ENCODE measurements at places on chromosomes 1 and 21.

DNA sequence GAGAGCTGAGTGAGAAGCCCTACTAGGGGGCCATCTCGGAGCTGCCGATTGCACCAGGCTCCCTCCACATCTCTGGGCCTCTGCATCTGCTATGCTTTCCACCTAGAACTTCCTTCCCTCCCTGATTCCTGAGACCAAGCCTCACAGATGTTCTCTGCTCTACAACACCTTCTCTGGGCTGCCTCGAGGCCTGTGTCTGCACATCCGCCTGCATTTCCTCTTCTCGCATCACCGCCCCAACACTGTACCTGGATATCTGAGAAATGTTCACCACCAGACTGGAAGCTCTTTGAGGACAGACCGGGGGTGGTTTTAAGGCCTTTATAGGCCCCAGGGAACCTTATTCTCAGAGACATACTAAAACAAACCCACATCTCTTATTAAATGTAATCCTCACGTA, 20.7 kb downstream of the CTNNBIP1 start:
- no peak for DNase-seq

DNA sequence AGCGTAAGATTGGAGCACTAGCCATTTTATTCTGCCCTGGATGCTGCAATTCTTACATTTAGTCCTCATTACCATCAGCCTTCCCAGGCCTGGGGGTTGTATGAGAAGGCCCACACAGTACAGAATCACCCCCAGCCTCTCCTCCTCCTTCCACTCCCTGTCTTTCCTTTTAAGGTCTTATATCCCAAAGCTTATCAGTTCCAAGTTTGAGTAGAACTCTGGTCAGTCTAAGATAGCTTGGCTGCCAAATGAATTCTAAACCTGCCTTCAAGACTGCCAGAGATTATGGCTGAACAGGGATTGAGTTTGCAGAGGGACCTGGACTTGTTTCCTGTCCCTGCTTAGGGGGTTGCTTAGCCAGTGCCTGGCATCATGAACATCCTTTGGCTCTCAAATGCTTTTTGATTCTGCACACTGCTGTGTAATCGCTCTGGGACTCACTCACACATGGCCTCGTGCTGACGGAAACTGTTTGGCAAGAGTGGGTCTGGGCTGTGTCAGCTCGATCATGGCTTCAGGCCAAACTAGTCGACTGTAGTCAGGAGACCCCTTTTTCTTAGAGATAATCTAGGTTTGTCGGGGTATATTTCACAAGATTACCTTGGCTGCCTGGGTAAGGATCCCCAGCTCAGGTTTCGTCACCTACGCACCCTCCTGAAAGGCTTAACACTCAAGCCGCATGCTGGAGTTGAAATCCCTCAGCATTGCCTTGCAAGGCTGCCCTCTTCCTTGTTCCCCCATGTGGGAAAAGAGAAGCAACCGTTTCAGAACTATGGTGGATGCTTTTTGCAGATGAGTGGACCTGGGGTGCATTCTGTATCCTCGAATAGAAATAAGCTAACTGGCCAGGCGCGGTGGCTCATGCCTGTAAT, 252.6 kb downstream of the NFIA start:
- DNase-seq, result no peak

DNA sequence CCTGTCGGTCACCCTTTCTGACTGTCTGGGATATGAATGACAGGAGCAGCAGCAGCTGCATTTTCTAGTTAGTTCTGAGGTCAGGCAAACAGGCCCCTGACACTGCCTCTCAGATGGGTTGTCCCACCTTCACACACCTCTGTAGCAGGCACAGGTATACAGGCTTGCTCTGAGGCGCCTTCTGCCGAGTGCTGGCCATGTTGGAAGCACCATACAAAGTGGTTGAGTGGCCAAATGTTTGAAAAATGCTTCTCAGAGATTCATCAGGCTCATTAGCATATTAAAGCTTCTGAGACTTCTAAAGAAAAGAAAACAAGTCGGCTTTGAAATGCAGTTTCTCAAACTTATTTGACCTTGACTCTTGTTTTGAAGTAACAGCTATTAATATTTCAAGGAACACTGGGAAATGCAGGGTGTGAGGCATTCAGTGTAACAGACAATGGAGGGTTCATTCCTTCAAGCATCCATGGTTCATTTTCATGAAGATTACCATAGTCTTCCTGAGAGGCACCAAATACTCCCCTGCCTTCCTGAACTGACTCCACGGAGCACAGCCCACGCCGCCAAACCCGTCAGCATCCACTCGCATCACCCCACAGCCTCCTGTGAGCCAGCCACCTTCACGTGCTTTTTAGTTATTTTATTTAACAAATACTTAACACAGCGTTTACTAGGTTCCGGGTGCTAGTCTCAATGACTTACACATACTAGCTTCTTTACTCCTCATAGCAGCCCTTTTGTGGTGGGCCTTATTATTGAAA, 81.8 kb downstream of the KCNN3 start:
- DNase-seq, result no peak

GRCh38 chr21:34797921-34798535, 129.2 kb downstream of the CLIC6 start:
- DNase-seq, result peak; percentile 39

DNA sequence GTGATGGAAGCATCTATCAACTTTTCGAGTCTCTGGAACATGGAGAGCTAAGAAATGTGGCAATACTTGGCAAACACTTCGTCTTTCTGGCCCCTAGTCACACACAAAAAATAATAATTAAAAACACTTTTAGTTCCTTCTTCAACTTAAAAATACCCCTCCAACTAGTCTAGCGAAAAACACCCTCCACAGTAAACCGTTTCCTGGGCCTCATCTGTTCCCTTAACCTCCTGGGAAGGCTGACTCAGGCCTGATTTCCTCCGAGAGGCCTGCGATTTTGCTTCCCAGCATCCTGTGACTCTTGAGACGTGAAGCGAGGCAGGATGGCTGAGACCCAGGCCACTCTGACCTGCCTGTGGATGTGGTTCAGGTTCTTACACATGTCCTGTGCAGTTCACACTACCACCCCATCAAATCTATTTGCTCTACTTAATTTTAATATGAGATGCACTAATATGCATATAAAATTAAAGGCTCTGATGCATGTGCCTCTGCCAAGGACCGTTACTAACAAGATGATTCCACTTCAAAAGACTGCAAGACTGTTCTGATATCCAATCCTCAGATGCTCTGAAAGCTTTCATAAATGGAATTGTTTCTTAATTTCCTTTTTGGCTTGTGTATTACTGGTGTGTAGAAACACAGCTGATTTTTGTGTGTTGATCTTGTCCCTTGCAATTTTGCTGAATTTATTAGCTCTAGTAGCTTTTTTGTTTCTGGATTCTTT, 3.5 kb downstream of the NAV1 start:
- DNase-seq, result peak; percentile 75

DNA sequence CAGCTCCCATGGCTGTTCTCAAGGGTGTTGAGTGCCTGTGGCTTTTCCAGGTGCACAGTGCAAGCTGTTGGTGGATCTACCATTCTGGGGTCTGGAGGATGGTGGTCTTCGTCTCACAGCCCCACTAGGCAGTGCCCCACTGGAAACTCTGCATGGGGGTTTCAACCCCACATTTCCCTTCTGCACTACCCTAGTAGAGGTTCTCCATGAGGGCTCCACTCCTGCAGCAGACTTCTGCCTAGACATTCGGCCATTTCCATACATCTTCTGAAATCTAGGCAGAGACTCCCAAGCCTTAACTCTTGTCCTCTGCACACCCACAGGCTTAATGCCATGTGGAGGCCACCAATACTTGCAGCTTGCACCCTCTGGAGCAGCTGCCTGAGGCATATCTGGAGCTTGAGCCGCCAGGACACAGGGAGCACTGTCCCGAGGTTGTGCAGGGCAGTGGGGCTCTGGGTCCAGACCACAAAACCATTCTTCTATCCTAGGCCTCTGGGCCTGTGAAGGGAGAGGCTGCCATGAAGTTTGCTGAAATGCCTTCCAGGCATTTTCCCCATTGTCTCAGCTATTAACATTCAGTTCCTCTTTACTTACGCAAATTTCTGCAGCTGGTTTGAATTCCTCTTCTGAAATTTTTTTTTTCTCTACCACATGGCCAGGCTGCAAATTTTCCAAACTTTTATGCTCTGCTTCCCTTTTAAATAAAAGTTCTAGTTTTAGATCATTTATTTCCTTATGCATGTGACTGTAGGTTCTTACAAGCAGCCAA, 8.8 kb upstream of the CAPN8 start:
- no peak for DNase-seq

DNA sequence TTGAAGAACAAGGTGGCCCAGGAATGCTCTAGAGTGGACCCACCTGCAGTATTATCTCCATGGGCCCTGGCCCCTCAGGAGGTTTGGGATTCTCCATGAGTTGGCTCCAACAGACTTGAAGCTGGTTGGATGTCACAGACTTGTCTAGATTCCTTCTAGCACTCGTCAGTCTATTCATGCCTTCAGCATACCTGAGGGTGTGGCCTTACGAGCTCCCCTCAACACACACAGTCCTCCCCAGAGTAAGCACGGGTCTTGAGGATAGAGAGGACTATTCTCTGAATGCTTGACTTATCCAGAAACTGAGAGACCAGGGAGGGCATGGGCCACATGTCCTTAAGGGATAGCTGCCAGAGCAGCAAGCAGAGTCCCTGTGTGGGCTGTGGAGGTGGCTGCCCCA, 45.9 kb upstream of the COL6A1 start:
- peak; percentile 71 for DNase-seq

DNA sequence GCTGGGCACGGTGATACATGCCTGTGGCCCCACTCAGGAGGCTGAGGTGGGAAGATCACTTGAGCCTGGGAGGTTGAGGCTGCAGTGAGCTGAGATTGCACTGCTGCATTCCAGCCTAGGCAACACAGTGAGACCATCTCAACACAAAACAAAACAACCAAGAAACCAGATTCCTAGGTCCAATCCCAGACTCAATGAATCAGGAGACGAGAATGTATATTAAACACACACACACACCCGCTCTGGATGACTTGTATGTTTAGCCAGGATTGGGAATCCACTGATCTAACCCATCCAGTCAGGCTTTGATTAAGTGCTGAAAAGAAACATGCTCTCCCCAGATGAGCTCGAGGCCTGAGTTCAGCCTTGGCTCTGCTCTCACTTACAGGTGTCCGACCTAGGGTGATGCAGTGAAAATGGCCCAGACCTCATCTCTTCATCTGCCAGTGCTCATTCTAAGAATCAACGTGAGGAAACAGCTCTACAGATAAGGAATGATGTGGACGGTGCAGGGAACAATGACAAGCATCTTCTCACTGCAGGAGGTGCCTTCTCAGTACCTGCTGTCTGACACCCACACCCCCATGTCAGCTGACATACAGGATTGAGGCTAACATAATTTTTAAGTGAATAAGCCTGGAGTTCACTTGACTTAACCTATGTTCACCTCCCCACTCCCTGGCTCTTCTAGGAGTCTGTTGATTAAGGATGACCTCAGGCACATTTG, 15.3 kb upstream of the SRSF4 start:
- peak; percentile 76 for DNase-seq

DNA sequence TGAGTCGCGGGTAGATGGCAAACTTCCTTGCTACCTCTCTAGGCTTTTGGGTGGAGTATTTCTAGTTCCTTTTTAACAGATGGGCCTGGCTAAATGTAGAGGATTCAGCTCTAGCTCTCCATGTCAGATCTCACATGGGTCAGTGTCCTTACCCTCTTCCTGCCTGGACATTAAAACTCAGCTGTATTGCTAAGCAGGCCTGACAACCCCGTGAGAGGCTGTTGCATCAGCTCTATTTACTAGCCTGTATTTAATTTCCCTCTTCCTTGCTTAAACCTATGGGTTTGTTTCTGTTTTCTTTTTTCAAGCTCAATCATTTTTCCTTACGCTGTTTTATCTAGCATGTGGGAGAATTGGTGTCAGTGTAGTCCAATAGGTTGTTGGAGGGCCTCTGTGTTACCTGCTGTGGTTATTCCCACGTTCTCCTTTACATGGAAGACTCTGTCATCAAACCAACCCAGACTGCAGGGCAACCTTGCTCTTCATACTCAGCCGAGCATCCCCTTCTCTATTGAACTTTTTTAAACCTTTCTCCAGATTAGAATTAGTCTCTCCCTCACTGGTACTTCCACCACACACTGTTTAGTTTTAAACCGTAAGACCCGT, 79.5 kb upstream of the BACH1 start:
- DNase-seq, result peak; percentile 65

DNA sequence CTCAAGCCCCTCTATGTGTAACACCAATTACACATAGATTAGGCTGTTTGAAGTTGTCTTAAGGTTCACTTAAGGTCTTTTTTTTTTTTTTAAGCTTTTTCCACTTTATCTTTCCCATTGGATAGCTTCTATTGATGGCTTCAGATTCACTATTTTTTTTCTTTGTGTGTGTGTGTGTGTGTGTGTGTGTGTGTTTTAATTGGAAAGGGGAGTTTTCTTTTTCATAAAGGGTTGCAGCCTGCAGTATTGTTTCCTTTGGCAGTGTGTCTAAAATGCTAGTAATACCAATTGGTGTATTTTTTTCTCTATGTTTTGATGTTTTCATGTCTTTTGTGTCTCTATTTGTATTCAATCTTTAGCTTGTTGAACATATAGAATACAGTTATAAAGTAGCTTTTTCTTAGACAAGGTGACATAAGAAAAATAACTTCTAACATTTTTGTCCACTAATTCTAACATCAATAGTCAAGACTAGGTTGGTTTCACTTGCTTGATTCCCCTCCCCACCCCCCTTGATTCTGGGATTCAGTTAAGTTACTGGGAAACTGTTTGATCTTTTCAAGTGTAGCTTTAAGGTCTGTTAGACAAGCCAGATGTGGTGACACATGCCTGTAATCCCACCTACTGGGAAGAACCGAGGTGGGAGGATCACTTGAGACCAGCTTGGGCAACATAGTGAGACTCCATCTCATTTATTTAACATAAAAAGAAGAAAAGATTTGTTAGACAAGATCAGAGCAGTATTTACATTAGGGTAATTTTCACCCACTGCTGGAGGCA, 21.4 kb downstream of the PRRC2C start:
- peak; percentile 51 for DNase-seq

GRCh38 chr1:44359234-44359935, 4.3 kb upstream of the ERI3 start:
- DNase-seq, result no peak

GRCh38 chr1:210586771-210587170, 258.1 kb downstream of the HHAT start:
- DNase-seq, result no peak

DNA sequence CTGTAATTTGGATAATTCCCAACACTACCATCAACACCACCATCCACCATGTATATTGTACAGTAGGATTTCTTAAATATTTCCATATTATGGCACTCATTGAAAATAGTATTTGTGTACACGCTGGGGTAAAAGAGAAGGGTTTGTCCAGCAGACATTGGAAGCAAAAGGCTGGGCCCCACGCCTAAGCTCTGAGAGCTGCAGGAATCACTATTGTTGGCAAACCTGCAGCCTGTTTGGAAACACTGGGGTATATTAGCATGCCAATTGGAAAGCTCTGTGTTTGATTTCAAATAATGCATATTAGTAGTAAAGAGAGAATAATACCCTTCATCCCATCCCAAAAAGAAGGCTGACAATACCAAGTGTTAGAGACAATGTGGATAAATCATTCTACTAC, 81.5 kb upstream of the DPYD start:
- no peak for DNase-seq

- DNase-seq, result no peak
Observed at GRCh38 chr1:200634261-200635122, 13.9 kb upstream of the KIF14 start.

Measured in choroid plexus epithelial cell (primary cell).